ENCODE measurements at places on chromosomes 1 and 21. TPM values are rescaled to one million over a fixed set of nuclear protein-coding genes. Genes with fewer than 3 reads are reported as not detected.
A peak's percentile ranks its signal among the peaks of the same experiment; 100 is the strongest.

Gene KLHDC9
- not detected for total RNA-seq

Gene BRDT
- total RNA-seq, result not detected

Gene RXFP4
- total RNA-seq, result 0.16 TPM

Gene CCDC185
- total RNA-seq, result not detected

GRCh38 chr1:111737216-111738132 is 1.7 kb downstream of the INKA2 start:
- DNase-seq, result no peak

- DNase-seq, result no peak
Observed at GRCh38 chr1:181192316-181192715, 103.8 kb downstream of the IER5 start.

DNA sequence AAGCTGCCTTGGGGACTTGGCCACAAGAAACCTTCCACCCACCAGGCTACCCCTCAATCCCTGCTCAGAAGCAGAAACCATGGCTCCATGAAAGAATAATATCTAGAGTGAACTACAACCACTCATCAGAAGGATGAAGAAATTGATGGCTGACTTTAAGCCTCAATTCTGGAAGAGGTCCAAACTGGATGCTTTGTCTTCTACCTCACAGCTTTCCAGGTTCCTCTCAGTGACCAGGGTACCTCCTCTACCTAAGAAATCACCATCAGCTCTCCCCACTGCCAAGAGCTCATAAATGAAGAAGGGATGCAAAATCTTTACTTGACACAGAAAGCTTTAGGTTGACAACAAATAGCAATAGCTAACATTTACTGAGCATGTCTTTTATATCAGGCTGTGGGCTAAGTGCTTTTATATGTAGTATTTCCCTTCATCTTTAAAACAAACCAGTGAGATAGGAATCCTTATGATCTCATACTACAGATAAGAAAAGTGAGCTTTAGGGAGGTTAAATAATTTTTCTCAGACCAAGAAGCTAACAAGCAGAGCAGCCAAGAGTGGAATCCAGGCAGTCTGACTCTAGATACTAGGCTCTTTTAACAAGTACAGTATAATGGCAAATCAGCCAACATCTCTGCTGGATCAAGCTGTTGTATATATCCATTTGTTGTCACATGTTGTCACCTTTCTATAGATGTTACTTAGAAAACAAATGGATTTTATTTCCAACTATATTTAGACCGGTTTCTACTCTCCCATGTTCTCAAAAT is 243.0 kb upstream of the SGIP1 start:
- no peak for DNase-seq

GRCh38 chr1:152998476-152998875 is 3.1 kb upstream of the SPRR3 start:
- no peak for DNase-seq

DNA sequence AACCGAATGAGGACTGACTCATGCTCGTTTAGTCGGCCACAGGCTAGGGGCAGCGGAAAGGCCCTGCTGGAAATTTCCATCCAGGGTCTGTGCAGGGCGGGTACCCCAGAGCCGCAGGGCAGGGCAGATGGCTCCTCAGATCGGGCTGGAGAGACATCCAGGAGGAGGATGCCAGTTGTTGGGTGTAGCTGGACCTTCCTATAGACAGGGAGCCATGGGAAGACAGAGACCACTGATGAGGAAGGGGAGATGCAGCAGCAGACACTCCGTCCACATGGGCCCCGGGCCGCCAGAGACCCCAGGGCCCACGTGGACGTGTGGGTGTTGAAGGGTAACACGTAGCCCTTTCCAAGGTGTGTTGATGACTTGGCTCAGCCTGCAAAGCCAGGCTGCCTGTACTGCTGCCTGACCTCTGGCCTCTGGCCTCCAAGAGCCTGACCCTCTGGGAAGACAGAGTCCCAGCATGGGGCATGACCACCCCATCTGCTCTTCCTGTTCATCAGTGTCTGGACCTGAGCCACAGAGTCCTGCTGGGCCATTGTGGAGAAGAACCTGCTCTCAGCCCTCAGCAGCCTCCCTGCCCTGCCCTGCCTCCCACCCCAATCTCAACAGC is 4.8 kb downstream of the GNG4 start:
- no peak for DNase-seq

DNA sequence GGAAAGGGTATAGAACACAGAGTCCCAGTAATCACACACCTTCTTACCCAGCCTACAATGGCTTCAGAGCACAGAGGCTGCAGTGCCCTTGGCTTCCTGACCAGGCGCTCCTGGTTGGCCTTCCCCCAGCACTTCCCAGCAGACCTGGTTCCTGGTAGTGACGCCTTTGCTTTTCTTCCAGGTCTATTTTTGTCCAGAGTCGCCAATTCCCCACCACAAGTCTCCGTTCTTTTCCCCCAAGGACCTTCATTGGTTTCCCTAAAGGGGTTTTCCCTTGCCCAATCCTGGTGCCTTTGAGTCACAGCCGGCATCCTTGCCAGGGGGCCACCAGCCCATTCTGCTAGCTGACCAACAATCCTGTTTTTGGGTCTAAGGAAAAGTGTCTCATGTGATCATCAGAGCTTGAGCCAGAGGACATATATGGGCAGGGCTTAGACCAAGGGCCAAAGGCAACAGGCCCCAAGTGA is 84.8 kb downstream of the KCNJ15 start:
- DNase-seq, result no peak

DNA sequence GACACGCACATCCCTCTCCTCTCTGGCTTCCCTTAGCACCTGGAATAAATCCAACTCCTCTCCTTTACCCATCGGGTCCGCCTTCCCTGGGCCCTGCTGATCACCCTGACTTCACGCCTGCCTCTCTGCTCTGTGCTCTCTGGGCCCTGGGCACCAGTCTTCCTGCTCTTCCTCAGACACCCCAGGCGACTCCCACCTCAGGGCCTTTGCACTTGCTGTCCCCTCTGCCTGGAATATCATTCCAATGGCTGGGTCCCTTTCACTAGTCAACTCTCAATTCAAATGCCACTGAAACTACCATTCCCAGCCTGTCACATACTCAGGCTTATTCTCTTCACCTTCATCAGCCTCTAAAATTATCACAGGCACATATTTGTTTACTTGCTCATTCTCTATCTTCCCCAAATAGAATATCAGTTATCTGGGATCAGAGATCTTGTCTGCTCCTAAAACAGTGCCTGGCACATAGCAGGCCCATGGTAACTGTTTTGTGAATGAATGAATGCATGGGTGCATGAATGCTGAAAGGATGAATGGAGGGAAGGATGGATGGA is 27.2 kb upstream of the SELENON start:
- DNase-seq, result no peak

Gene VASH2
- total RNA-seq, result 0.10 TPM

DNA sequence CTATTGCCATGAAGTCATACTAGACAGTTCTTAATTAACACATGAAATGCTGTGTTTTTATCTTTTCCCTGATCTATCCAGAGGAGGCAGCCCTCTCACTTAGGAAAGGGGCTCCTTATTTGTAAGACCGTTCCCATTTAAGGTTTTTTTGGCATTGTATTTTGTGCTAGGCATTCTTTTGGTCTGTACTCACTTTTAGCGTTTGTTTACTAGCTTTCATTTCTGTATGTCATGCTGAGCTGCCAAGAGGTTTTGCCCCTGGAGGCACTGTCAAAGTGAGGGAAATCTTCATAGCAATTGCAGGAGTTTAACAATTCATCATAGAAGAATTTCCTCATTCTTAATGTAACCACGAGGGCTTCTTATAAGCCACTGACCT is 59.5 kb downstream of the MTR start:
- DNase-seq, result no peak

Gene LAD1
- not detected for total RNA-seq

Gene KCNK2
- not detected for total RNA-seq

- no peak for DNase-seq
Observed at GRCh38 chr21:17709266-17709611, 96.5 kb upstream of the BTG3 start.

GRCh38 chr1:191674626-191675179 is 483.6 kb upstream of the RGS18 start:
- DNase-seq, result no peak

DNA sequence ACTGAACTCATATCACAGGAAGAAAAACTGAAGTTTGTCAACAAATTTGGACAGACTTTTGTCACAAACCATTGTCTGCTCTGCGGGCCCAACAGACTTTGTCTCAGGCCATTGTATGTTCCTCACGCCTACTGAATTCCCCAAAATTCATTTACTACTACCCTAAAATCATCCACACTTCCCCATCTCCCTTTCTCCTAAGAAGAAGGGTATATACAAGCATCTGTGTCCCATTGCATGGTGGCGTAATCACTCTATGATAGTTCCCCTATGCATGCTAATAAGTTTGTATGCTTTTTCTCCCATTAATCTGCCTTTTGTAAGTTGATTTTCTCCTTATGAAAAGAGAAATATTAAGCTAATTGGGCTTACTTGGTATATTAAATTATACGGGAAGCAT is 54.9 kb upstream of the ATF3 start:
- no peak for DNase-seq

Gene LRRN2
- total RNA-seq, result not detected

GRCh38 chr1:116564426-116564825 is 6.4 kb downstream of the CD58 start:
- DNase-seq, result no peak

DNA sequence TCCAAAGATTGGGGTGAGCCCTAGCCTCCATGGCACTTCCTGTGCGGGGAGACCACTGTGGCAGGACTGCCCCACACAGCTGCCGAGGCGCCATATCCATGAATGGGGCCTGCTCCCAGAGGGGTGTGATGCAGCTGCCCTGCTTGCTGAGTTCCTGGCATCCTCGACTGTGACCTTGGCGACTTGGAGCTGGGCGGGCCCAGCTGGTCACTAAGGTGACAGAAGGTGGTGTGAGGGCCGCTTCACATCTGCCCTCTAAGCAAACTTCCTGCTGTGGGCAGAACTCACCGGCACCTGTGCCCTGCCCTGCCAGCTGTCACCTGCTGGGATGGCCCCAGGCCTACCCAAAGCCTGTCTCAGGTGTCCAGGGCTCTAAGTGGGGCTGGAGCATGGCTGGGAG is 9.0 kb downstream of the TMEM61 start:
- no peak for DNase-seq

DNA sequence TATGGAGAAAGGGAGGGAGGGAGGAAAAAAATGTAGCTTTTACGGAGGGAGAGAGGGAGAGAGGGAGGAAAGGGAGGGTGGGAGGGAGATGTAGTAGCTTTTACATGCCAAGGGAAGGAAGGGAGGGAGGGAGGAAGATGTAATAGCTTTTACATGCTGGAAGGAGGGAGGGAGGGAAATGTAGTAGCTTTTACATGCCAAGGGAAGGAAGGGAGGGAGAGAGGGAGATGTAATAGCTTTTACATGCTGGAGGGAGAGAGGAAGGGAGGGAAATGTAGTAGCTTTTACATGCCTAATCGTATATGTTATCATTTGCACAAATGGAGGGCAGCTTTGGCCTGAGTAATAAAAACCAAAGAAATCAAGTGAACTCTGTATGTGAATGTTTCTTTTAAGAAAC is 35.6 kb downstream of the EEIG2 start:
- no peak for DNase-seq

DNA sequence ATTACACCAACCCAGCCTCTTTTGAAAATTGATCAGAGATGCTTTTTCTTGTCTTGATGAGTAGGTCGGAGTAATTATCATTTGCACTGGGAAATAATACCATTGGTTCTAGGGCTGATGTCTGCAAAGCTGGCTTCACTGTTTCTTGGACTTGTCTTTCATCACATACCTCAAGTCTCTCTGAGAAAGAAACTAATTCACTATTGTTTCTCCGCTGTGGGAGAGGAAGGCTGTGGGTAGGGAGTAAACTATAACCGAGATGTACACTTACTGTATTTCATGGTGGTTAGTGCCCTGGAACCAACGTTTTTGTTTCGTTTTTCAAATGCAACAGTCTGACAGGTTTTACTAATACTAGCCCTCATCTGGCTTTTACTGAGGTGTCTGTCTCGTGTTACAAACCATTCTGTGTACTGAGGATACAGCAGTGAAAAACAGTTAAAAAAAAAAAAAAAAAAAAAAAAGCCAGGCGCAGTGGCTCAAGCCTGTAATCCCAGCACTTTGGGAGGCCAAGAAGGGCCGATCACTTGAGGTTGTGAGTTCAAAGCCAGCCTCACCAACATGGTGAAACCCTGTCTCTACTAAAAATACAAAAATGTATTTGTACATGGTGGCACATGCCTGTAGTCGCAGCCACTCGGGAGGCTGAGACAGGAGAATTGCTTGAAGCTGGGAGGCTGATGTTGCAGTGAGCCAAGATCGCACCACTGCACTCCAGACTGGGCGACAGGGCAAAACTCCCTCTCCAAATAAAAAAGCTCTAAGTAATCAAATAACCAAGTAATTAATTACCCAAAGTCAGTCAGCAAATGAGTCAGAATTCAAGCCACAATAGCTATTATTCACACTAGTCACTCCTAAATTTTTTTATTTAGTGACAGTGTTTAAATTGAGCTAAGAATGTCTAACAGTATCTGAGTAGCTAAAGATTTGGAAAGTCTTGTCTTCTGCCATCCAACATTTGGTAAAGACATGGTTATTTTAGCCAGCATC is 23.3 kb downstream of the TOMM20 start:
- DNase-seq, result peak; percentile 26

DNA sequence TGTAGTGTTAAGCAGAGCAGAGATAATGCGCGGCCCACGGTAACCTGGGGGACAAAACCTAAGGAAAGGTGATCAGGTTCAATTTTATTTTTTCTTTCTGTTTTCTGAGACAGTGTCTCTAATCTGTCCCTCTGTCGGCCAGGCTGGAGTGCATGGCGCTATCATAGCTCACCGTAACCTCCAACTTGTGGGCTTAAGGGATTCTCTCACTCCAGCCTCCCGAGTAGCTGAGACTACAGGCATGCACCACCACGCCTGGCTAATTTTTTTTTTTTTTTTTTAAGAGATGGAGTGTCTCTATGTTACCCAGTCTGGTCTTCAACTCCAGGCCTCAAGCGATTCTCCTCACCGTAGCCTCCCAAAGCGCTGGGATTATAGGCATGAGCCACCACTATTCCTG is 724 bp upstream of the ANKRD35 start:
- DNase-seq, result no peak

- no peak for DNase-seq
Observed at GRCh38 chr1:10678852-10679251, 117.6 kb downstream of the CASZ1 start.

Gene ZNF648
- not detected for total RNA-seq

Gene WDR47
- total RNA-seq, result 11.5 TPM

DNA sequence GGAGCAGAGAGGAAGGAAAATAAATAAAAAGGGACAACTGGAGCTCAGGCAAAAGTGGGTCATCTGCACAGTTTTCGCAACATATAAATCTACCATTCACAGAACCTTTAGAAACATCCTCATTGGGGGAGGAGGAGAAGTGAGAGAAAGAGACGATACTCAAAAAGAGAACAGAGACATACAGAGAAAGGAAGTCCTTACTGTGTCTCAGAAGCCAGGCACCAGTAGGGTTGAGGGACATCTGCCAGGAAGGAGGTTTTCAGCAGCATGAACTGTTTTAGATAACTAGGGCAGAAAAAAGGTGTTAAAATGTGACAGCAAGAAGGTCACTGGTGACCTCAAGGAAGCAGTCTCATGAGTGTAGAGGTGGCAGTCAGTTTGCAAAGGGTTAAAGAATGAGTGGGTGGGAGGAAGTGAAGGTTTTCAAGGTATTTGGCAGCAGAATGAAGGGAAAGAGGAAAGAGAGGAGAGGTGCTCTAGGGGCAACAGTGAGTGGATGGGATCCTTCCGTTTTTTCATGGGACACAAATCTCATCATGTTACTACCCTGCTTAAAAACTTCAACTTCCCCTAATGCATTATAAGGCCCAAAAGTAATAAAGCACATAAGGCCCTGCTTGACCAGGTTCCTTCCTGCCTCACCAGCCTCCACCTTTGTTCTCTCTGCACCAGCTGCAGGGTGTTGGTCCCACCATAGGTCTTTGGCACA is 9.5 kb downstream of the JAK1 start:
- DNase-seq, result peak; percentile 14

- DNase-seq, result no peak
Observed at GRCh38 chr1:225878282-225878681, 3.9 kb downstream of the TMEM63A start.
